ENCODE measurements at places on chromosomes 6 and 20.
A peak's percentile ranks its signal among the peaks of the same experiment; 100 is the strongest.

DNA sequence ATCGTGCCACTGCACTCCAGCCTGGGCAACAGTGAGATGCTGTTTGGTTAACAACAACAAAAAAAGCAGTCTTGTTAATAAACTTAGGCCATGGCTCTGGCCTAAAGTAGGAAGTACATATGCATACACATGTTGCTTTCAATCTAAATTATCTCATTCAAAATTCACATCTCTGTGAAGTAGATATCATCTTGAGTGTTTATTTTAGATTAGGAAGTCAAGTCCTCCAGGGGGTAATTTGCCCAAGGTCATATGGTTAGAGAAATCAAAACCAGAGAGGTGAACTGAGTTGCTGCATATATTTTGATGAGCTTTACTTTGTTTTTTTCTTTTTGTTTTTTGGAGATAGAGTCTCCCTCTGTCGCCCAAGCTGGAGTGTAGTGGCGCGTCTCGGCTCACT is 52.8 kb downstream of the B4GALT5 start:
- DNase-seq: no peak

GRCh38 chr6:137001299-137001976 is 43.3 kb downstream of the IL20RA start:
- no peak for DNase-seq

DNA sequence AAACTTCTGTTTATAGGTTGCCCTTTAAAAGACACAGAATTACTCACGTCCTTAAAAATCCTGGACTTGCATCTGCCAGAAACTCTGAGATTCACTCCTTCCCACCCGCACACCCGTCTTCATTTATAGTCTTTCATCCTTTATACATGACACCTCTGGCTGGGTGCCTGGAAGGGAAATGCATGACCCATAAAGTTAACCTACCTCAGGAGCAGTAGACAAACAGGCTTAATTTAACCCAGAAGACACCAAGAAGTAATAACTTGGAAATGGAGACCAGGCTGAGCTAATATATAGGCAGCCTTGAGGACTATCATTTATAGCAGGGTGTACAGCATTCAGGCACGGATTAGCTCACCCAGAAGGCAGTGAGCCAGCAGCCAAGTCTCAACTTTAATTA is 429.0 kb upstream of the NRSN1 start:
- no peak for DNase-seq

GRCh38 chr6:98925831-98926230 is 21.9 kb downstream of the FBXL4 start:
- no peak for DNase-seq

- DNase-seq: no peak
Observed at GRCh38 chr6:137277971-137278637, 58.9 kb upstream of the IFNGR1 start.

DNA sequence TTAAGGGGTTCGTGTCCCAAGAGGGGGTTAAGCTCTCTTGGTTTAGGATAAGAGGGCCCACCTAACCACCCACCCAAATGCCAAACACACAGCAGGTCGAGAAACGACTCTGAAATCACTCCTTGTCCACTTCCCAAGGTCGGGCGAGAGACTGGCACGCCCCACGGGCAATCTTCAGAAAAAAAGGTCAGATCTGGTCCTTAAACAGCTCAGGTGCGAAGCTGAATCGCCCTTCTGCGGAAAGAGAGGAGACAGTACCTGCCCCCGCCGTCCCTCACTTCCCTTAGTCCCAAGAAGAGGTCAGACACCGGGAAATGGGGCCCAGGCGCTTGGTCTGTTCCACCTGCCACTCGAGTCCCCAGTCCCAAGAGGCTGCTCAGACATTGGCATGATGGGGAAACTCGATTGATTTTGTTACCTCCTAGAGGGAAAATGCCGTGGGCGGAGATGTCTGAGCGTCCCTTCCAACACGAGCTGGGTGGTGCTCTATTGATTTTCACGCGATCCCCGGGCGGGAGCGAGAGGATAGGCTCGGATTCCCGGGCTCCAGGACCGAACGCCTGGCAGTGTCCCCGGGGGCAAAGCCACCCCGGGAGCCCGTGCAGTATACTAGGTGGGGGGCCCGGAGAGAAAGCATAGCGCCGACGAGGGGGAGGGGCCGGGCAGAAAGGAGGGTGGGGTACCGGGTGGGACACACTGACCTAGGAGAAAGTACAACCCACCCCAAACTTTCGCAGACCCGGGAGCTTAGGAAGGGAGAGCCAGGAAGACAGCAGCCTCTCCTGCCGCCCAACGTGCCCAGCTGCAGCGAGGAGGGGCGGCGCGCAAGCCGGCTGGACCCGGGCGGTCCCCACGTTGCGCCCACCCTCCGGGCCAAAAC is 1.1 kb upstream of the SAMD5 start:
- DNase-seq: peak; percentile 35

GRCh38 chr6:100721256-100721655 is 159.9 kb downstream of the ASCC3 start:
- no peak for DNase-seq

DNA sequence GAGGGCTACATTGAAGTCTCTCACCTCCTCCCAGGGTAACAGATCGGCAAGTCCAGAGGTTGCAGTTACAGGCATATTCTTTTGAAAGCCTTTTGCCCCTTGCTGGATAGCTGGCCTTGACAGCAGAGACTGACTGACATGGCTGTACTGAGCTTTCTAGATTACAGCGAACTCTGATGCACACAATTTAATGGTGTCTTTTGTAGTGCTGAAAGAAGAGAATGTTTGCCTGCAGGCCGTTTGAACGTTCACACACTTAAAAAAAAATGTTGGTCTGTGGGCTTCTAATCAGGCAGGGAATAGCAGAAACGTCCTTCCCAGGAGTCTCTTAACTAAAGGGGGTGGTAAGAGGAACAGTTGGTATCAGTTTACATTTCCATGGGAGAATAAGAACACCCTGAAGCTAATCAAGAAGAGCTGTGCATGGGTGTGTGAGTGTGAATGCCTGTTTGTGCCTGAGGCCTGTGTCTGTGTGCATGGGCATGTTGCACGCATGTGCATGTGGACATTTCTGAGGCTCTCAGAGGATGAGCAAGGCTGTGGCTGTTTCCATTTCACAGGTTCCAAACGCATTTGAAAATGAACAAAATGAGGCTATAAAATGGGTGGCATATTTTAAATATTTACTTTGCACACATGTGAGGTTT is 213.9 kb upstream of the SSTR4 start:
- no peak for DNase-seq

DNA sequence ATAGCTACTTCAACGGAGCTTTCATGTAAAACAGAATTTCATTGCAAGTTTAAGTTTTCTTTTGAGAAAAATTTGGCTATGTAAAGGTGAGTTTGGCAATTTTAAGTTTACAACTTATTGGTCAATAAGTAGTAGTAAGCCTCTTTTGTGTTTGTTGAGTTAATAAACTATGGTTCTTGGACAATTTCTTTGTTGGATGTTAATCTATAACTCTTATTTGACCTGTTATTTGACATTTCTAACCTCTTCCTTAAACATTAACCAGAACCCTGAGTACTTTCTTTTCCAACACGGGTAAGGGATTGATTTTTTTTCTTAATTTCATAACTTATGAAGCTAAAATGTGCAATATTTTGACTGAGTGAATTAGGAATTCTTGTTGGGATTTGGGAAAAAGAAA is 354.4 kb downstream of the PRKN start:
- no peak for DNase-seq

DNA sequence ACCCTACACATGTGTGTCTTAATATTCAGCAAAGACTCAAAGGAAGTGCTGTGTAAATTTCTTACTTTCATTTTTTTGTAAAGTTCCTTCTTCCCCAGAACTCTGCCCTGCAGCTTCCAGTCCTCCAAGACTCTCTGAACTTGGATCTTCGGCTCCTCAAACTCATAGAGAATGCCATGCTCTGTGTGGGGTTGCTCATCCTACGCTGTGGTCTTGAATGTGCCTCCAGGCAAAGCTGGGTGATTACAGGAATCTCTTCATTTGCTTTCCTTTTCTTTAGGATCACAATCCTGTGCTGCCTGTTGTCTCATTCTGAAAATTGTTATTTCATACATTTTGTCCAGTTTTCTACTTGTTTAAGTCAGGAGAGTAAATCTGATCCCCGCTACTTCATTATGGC is 14.5 kb upstream of the CDC5L start:
- no peak for DNase-seq

- DNase-seq: no peak
Observed at GRCh38 chr6:134258849-134259306, 59.0 kb downstream of the SGK1 start.

- no peak for DNase-seq
Observed at GRCh38 chr20:32574296-32575226, 10.6 kb downstream of the NOL4L start.

DNA sequence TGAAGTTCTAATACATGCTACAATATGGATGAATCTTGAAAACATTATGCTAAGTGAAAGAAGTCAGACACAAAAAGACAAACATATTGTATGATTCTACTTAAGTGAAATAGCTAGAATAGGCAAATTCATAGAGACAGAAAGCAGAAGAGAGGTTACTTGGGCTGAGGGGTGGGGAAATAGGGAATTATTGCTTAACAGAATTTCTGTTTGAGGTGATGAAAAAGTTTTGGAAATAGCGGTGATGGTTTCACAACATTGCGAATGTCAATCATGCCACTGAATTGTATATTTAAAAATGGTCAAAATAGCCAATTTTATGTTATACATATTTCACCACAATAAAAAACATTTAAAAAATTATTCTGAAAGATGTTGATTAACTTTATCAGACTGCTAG is 6.1 kb downstream of the SLC26A8 start:
- no peak for DNase-seq

DNA sequence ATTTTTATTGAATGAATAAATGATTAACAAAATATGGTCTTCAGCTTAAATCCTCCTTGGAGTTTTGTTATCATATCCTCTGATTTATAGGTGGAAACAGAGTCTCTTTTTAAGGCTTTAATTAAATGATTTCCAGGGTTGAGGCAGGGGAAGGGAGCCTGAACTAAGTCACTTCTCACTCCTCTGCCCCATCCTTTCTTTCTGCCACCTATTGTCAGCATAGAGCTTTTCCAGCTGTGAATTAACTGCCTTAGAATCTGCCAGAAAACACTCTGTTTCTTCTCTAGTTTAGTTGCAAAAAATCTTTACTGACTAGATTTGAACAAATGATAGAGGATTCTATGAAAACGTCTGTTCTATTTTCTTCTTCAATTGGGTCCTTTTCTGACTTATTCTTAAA is 9.8 kb downstream of the OGFRL1 start:
- no peak for DNase-seq

GRCh38 chr6:106628658-106629102 is 618 bp downstream of the RTN4IP1 start:
- DNase-seq: no peak
